NCI-H460 (cell line): ENCODE measurements at places on chromosomes 1 and 21.

DNA sequence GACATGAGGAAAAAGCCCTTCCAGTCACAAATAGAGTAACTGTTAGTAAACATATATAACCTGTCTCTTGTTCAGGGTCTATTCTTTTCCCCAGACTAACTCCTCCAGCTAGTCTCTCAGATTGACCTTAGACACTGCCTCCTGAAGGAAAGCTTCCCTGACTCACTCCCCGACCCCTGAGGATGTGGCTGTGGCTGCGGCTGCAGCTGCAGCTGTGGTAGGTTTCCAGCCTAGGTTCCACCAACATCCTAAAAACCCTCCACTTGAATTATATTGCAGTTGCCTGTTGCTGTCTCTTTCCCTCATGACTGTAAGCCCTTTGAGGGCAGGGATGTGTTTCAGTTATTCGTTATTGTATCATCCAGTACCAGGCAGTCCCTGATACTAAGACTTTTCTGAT is 132.9 kb upstream of the C1orf21 start:
- DNase-seq: no peak

GRCh38 chr1:196619721-196620120 is 11.5 kb upstream of the KCNT2 start:
- no peak for DNase-seq

DNA sequence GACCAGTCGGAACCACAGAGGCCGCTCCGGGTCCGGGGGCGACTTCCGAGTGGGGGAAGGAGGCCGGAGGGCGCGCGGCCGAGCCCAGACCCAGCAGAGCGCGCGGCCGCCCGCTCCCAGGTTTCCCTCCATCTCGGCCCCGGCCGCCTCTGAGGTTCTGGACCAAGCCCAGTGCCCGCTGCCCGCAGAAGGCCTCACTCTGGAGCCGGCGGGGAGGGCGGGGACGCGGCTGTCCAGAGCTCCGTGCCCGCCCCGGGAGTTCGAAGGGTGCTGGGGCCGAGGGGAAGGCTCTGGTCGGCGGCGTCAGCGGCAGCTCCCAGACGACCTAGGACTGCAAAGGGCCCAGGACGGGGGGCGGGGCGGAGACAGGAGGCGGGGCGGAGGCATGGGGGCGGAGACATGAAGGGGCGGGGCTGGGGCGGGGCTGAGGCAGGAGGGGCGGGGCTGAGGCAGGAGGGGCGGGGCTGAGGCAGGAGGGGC is 48.0 kb upstream of the SLC19A1 start:
- DNase-seq: peak; percentile 33

DNA sequence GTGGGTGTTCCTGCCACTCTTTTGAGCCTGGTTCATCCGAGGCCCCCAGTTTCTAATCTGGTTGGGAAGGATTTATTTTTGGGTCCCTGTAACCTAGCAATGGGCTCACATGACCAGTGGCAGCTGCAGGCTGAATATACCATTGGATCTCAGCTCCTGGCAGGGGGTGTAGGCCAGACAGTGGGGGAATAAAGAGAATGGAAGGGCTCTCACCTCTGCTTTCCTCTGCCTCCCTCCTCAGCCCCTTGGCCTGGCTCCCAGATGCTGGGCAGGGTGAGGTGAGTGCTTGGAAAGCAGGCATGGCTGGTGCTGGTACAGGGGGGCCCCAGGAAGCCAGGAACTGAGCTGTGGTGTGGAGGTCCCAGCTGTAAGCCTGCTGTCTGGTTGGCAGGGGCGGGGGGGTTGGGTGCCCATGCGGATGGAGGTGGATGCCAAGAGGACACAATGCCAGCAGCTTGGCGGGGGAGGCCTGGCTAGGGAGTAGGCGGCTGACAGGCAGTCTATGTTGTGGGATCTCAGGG is 3.6 kb upstream of the GPR61 start:
- no peak for DNase-seq
